ENCODE measurements at places on chromosomes 2 and 18. TPM values are rescaled to one million over a fixed set of nuclear protein-coding genes. Genes with fewer than 3 reads are reported as not detected.

DNA sequence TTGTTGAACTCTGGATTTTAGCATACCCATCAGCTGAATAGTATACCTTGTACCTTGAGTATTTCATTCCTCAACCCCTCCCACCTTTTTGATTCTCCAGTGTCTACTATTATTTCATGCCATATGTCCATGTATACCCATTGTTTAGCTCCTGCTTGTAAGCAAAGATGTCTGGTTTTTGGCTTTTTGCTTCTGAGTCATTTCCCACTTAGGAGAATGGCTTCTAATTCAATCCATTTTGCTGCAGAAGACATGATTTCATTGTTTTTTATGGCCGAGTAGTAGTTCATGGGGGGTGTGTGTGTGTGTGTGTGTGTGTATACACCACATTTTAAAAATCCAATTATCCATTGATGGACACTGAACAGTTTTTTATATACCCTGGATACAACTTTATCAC, 24.3 kb upstream of the MOCOS start:
- no peak for DNase-seq

DNA sequence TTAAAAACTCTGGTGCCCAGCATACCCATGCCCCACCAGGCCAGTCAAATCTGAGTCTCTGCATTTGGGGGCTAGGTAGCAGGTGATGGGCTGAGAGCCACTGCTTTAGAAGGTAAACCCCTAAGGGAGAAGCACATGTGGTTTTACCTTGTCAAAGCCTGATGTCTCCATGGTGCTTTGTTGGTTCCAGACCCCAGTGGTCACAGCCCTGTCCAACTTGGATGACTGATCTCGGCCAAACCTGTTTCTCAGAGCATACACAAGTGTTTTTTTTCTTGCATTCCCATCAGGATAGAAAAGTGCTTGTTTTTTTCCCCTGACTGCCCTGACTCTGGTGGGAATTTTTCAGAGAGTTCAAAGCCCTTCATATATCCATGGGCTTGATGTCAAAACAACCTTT, 13.5 kb downstream of the PLB1 start:
- DNase-seq = no peak

- peak; percentile 82 for DNase-seq
These were observed 55.0 kb downstream of the PKDCC start for GRCh38 chr2:42102591-42103450.

DNA sequence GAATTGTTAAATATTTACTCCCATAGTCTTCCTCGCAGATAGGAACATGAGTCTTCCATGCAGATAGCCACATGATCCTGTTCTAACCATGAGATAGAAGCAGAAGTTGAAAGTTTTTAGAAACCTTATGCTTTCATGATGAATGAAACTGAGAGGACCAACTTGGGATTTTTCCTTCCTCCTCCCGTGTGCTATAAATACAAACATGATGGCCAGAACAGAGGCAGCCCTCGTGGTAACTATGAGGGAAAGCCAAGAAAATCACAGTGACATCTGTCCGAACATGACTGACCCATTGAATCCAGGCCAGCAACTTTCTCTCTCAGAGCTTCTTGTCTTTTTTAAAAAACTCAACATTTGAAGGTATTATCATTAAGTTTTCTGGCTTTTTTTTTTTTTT, 78.5 kb downstream of the ACAA2 start:
- no peak for DNase-seq

GRCh38 chr2:56008661-56009431, 85.3 kb upstream of the EFEMP1 start:
- no peak for DNase-seq

Gene LAMA3
- 4.8 TPM for total RNA-seq

GRCh38 chr2:189594305-189594704, 13.7 kb upstream of the SLC40A1 start:
- no peak for DNase-seq

DNA sequence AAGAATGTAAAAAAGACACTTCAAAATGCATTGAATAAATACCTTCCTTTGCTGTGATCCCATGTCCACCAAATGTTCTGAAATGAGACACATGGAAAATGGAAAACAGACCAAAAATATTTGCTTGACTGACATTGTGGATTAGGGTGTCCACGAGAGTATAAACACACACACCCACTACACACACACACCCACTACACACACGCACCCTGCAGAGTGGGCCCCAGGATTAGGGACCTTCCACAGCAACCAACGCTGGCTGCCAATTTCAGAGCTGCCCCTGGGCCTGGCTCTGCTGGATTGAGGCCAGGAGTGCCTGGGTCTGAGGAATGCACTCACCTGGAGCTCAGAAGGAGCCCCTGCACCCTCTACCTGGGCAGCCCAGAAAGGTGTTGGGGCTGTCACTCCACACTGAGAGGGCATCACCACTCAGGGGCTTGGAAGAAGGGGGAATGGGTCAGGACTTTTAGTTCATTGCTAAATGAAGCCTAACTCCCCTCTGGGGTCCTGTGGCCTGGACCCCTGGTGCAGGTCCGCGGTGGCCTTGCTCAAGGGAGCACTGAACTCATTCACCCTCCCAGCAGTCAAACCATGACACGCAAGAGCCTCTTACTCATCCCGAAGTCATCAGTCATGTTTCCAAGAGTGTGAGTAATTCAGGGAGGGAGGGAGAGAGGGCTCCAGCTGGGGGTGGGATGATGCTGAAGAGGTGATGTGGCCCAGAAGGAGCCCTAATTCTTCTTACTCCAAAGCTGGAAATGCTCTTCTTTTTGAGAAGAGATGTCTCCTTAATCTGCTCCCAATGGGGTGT, 50.2 kb upstream of the PLB1 start:
- DNase-seq = no peak

Gene LOXL3
- 1.2 TPM for total RNA-seq

Measured in pancreas (tissue), 10 donors.